ENCODE measurements at places on chromosomes 1 and 21. TPM values are rescaled to one million over a fixed set of nuclear protein-coding genes. Genes with fewer than 3 reads are reported as not detected.

Gene CORT
- not detected for total RNA-seq

Gene LRRC53
- not detected for total RNA-seq

Gene PDZK1IP1
- total RNA-seq, result 371 TPM

Gene FNDC5
- 3.3 TPM for total RNA-seq

Gene ST7L
- 12.8 TPM for total RNA-seq

Gene F13B
- not detected for total RNA-seq

GRCh38 chr1:169534653-169535052 lies 48.9 kb upstream of the SLC19A2 start:
- DNase-seq, result no peak

- DNase-seq, result no peak
Observed at GRCh38 chr1:84271441-84272151, 29.9 kb upstream of the SAMD13 start.

- DNase-seq, result no peak
Observed at GRCh38 chr1:204292740-204293139, 67.0 kb downstream of the PLEKHA6 start.

- no peak for DNase-seq
Observed at GRCh38 chr1:56024155-56024554, 555.2 kb downstream of the PLPP3 start.

GRCh38 chr1:206081856-206082255 lies 28.9 kb downstream of the RHEX start:
- DNase-seq, result no peak

GRCh38 chr1:108896146-108897145 lies 19.7 kb downstream of the GPSM2 start:
- no peak for DNase-seq

DNA sequence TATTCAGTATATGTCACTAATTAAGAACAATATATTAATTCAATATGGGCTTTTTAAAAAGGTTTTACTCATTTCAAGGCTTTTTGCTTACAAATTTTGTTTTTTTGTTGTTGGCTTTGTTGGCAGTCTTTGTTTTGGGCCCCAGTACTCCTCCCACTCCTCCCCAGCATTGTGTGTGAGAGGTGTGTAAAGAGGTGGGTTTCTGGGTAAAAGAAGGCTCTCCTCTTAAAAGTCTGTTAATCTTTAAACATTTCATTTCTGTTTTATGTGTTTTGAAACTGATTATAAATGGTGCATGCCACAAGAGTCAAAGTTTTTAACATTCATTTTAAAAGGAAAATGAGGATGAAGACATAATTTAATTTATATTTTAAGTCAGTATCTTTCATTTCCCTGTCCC lies 79.6 kb downstream of the SASS6 start:
- DNase-seq, result no peak

DNA sequence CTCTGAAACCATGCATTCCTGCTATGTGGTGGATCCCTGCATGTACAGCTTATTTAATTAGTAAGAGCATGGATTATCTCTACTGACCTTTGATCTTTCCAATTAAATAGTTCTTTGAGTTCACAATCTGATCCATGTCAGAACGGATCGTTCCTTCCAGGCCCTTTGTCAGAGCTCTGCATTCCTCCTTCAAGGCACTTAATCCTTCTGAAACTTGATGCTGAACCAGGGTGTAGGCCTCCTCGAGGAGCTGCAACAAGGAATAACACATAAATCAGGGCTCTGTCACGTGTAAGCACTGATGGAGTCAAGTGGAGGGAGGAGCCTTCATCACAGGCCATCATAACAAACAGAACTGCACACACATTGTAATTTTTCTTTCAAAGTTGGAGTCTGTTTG lies 68.4 kb upstream of the EDEM3 start:
- DNase-seq, result no peak

- no peak for DNase-seq
Observed at GRCh38 chr1:29896791-29897714, 660.7 kb downstream of the PTPRU start.

GRCh38 chr1:245463392-245464165 lies 308.8 kb downstream of the KIF26B start:
- no peak for DNase-seq

GRCh38 chr1:116122955-116123757 lies 12.0 kb downstream of the MAB21L3 start:
- peak; percentile 87 for DNase-seq

- no peak for DNase-seq
Observed at GRCh38 chr1:209619696-209620486, 32.3 kb downstream of the LAMB3 start.

DNA sequence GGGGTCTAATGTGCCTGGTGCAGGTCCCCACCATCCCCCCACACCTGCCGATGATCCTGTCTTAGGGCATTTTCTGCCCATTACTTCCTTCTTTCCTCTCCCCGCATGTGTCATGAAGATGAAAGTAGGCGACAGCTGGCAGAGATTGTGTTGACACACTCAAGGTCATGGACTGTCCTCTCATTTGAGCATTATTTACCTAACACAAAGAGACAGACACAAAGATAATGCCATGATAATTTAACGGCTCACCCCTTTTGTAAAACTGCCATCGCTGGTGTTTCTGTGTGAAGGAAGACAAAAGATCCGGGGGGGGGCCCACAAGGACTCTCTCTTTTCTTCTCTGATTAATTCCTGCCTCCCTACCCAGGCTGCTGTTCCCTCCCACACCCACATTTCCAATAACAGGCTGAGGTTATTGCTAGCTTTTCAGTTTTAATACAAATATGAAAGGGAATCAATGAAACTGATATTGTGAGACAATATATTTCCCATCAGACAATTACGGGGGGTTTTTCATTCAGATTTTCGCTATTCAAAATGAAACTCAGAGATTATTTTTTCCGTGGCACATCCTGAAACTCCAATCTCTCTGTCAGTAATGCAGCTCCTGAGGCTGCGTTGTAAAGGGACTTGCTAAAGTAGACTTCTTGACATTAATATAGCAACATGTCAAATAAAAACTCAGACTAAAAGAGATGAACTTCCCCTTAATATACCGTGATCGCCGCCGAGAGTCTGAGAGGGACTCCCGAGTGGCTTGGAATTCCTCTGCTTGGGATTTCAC lies 561.1 kb downstream of the NPHP4 start:
- DNase-seq, result no peak

DNA sequence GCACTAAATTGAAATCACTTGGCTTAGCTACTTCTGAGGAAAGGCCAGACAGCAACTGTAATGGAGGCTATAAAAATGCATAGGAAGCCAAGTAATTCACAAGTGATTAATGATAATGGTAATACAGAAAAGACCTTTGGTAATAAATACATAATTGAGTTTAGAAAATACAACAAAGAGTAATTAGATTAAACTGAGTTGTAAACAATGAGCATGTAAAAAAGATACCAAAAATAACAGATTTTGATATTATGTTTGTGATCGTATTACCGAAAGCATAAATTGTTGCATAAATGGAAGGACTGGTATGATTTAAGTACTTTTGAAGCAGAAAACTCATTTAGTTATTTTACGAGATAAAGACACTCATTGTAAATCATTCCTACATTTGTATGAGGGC lies 556.7 kb upstream of the TMPRSS15 start:
- no peak for DNase-seq

DNA sequence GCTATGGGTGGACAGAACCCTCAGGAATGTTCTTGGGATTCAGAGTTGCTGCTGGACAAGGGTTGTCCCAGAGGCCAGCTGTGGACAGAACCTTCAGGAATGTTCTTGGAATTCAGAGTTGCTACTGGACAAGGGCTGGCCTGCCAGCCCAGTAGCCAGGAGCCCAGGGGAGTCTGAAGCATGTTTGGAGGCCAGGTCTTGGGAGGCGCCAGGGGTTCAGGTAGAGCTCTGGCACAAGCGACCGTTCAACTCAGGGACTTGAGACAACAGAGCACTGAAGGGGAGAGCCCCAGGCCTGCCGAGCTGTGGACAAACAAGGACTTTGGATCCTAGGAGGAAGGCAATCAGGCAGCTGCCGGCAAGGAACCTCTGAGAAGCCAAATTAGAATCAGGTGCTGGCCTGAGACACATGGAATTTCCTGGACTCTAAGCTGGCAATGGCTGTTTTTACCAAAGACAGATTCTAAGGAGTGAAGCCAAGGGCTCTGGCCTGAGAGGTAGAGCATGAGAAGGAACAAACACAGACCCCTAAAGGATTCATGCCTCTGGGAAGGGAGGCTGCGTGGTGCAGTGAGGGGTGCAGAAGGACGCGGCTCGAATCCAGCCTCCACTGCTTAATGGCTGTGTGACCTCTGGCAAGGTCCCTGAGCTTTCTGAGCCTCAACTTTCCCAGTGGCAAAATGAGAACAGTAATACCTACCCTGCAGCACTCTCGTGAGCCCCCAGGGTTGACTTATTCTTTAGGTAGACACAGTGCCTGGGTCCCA lies 13.4 kb downstream of the PLA2G5 start:
- no peak for DNase-seq

- DNase-seq, result no peak
Observed at GRCh38 chr21:38441153-38441552, 57.1 kb downstream of the ERG start.

GRCh38 chr1:206589206-206589605 lies 23.1 kb downstream of the EIF2D start:
- DNase-seq, result peak; percentile 38

- no peak for DNase-seq
Observed at GRCh38 chr1:6093071-6093470, 47.4 kb downstream of the KCNAB2 start.

DNA sequence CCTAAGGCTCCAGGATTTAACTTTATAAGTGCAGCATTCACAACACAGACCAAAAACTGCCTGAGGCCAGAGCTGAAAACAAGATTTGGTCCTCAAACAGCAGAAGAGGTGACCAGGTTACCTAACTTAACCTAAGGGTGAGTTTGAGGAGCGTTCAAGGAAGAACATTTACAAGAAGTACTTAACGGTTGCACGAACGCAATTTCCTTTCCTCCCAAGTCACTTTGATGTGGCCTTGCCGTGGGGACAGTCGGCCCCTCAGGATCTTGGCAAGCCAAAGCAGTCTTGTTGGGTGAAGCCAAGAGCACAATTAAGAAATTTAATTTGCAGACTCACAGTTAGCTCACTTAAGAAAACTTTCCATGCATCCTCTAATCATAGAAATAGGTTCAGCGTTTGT lies 202.6 kb upstream of the COA6 start:
- DNase-seq, result no peak

DNA sequence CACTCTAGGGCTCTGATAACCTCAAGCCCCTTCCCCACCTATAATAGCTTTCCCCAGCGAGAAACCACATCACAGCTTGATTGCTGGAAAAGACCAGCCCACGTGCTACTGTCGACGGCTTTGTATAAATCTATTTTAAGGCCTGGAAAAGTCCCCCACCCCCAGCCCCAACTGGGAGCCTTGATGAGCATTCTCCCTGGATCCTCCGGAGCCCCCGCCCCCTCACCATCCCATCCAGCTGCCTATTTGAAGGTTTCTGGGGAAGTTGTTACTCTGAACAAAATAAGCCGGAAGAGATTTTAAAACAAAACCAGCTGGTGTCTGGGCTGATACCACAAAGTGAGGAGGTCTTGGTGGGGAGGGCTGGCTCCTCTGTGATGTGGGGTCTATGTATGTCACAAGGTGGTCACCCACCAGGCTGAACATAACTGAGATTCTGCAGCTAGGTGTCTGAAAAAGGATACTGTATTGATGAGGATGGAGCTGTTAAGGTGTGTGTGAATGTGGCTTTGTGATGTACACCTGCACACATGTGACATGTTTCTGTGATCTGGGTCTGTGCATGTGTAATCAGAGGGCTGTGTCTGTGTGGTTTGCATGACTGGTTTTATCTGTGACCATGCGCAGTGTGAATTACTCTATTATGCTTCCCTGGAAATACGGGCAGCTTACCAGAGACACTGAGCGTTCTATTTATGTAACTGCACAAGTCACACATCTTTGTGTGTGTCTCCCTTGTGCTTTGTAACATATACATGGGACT lies 25.0 kb downstream of the RIMS3 start:
- DNase-seq, result no peak

DNA sequence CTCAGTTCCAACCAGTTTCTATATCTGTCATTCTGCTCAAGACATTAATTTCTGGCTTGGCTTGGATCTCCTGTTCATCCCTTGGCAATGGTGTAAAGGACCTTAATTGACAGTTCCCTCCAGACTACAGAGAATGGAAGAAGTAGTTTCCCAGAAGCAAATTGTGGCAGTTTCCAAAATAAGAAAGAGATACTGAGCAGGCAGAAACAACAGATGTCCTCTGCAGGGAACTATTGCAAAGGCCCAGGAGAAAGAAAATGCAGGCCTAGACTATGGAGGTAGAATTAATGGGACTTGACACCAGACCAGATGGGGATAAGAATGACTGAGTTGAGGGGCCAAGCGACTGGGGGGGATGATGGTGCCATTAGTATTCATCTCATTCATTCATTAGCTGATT lies 6.1 kb upstream of the AK2 start:
- DNase-seq, result no peak

GRCh38 chr1:11485191-11485590 lies 6.2 kb downstream of the DISP3 start:
- DNase-seq, result no peak

DNA sequence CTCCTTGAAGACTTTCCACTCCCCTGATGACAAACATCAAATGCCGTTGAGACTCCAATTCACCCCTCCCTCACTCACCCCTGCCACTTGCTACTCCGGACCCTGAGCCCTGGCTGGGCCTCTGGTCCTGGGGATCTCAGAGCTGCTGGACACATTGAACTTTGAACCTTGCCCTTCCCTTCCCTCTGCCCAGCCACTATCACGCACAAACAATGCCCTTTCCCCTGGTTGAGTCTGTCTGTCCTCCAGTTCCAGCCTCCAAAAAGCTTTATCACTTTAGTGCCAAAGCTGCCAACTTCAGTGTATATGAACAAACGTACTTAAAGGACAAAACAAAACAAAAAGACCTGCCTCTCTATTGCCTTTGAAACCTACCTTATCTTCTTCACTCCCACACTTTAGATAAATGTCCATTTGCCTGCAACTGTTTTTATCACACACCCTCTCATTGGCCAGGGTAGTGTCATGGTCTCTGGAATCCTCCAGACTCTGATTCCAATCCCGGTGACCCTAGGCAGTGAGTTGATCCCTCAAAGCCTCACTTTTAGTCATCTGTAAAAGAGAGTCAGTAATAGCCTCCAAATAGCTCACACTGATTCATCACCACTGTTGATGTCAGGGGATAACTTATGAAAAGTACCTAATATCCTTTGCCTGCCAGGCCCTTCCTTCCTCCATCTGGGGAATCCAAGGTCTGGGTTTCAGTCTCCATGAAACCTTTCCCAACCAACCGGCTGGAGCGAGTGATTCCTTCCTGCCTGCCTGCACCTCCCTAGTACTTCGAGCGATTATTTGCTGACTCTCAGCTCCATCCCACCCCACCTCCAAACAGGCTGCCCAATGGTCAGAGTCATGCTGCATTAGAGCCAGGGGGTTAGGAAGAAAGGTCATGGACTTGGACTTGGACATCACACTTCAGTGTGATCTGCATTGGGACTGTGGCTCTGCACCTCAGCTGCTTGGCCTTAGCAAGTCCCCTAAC lies 15.9 kb upstream of the SPOCD1 start:
- no peak for DNase-seq

DNA sequence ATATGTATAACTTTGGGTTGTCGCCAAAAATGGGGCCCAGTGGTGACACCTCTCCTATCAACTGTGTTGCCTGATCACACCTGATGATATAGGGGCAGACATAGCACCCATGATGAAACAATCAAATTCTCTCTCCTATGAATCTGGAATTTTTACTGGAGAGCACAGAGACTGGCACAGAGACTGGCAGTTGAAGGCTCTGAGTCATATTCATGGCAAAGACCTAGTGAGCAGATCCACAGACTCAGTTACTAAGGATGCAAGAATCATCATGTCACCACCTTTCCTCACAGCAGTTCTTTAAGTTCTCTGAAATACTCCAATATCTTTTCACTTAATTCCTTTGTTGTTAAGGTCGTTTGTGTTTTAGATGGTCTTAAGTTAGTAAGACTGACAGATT lies 60.0 kb downstream of the APCS start:
- no peak for DNase-seq

Data from Caki2 (cell line).